ENCODE measurements at places on chromosomes 7 and 10.

GRCh38 chr10:52769966-52770365 is 2.6 kb downstream of the MBL2 start:
- no peak for DNase-seq

GRCh38 chr7:127816354-127817190 is 164.6 kb downstream of the SND1 start:
- DNase-seq = no peak

DNA sequence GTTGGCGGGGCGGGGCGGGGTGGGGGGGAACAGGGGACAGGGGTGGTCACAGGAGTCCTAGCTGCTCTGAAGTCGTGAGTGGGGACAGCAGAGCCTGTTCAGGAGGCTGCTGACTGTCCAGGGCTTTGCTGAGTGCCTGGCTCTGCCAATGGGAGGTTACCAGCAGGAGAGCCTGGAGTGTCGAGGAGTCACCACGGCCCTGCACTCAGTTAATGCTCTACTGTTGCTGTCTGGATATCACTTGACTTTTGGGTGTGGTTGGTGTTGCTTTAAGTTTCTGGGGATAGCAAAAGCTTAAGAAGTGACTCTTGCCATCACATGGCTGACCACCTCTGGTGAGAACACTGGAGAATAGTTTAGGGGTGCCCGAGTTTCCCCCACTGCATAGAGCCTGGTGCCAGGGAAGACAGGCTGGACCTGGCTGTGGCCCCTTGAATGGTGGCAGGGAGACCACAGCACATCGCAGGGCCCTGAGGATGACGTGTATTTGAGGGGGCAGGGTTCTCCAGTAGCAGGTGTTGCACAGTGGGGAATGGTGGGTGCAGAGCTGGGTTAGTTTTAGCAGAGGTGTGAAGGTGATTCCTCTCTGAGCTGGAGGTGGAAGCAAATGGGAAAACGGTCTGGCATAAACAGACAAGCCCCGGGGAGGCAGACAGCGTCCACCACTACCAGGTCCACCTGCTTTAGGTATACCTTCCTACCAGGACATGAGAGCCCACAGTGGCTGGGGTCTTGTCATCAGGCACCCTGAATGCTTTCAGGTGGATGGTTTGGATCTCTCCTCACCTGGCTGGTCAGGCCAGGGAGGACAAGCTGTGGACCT is 54.2 kb upstream of the CAMK2B start:
- no peak for DNase-seq

DNA sequence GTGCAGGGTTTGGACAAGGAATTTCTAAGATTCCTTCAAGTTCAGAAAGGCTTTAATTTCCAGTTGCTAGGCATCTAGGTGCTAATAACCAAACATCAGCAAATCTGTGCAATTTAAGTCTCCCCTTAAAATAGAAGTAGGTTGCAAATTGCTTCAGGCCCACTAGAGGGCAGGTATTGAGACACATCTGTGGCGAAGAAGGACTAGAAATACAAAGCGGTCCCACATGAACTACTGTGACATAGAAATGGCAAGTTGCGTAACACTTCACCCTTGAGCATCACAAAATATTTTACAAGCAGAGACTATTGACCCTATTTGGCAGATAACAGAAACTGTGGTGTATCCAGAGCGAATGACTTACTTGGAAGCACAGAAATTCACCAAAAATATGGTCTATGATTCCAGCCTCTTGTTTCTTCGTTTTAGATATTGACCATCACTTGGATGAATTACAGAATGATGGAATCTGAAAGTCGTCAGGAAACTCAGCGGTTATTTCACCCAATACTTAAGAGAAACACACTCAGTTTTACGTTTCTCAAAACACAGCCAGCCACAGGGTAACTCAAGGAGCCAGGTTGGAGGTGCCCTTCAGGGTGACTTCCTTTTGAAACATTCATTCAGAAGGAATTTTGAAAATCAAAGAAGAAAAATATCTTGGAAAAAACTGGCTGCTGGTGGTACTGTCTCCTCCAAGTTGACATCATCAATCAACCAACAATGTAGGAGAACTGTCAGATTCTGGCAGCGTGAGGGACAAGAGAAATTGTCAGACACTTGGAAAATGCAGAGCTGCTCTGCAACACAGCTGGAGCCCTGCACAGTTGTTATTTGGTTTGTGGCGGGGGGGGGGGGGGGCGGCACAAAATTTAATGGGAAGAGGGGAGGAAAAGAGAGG is 256.3 kb upstream of the MINDY3 start:
- peak; percentile 39 for DNase-seq

- DNase-seq = no peak
Observed at GRCh38 chr10:1274701-1275544, 218.7 kb downstream of the WDR37 start.

Measured in MV-4-11 (cell line).